ENCODE measurements at places on chromosomes 11 and 22. TPM values are rescaled to one million over a fixed set of nuclear protein-coding genes. Genes with fewer than 3 reads are reported as not detected.

The CHKB gene
- total RNA-seq, result 29.1 TPM

The ARL14EP gene
- 14.7 TPM for total RNA-seq

The CASP12 gene
- total RNA-seq, result not detected

The OR4D11 gene
- not detected for total RNA-seq

The TOP3B gene
- total RNA-seq, result 30.0 TPM

The UPK3A gene
- total RNA-seq, result not detected

The ESAM gene
- 5.6 TPM for total RNA-seq

The LMO2 gene
- total RNA-seq, result 2.2 TPM

The PPFIBP2 gene
- total RNA-seq, result 3.0 TPM

The TEX54 gene
- not detected for total RNA-seq

The MUC6 gene
- total RNA-seq, result not detected

The ACTN3 gene
- not detected for total RNA-seq

The OR8K1 gene
- not detected for total RNA-seq

The CCND1 gene
- total RNA-seq, result 73.4 TPM

The TMEM132A gene
- 158 TPM for total RNA-seq

The SLC22A6 gene
- total RNA-seq, result not detected
